ENCODE measurements at places on chromosomes 4 and X.

DNA sequence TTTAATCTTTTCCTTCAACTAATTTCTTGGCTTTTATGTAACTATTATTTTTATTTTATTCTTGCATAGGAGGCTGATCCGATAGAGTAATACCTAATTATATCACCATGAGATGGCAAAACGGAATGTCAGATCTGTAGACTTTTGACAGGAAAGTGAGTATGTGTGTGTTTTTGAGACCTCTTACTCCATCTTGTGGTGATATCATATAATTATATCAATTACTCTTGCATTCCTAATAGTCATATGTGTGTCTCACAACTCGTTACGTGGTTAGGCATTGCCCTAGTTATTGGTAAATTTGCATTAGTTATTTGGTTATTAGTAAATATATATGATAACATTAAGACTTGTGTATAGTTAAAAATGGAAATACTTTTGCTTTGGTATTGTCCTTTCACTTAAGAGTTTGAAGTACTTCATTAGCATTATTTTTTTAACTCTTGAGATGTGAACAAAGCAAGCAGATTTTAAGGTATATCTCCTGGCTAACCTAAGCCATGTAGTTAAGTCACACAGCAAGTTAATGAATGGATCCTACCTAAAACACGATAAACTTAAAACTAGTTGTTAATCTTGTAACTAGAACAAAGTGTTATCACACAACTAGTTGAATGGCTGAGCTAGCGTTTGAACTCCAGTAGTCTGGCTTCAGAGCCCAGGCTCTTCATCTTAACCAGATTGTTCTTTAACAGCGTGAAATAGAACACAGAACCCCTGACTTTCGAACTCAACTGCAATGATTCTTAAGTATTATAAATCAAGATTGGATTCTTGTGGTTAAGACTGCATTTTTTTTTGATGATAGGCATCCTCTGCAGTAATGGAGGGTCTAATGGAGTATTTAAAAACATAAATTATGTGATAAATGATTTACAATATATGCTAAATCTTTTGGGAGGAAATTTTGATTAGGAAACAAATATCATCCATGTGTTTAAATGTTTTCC, 67.1 kb downstream of the PGRMC2 start:
- DNase-seq, result no peak

- DNase-seq, result no peak
These were observed 262.2 kb downstream of the SPOCK3 start for GRCh38 chr4:166972071-166972470.

DNA sequence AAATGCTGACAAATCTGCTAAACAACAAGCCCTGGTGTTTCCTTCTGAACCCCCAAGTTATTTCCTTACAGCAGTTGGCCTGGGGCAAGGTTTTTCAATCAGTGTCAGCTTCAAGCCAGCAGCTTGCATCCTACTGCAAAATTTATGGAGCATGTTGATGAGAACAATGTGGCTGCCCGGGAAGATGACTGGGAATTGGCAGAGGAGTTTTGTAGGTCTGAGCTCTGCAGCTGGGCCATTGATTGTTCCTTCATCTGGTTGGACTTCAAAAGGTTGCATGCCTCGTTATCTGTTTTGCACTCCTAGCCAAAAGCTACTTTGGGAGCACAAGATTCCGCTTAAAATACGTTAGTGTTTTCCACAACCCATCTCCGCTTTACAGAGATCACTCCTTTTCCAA, 1030.3 kb upstream of the LCORL start:
- DNase-seq, result no peak

- DNase-seq, result no peak
These were observed 751.8 kb upstream of the POU3F4 start for GRCh38 chrX:82756272-82756671.

DNA sequence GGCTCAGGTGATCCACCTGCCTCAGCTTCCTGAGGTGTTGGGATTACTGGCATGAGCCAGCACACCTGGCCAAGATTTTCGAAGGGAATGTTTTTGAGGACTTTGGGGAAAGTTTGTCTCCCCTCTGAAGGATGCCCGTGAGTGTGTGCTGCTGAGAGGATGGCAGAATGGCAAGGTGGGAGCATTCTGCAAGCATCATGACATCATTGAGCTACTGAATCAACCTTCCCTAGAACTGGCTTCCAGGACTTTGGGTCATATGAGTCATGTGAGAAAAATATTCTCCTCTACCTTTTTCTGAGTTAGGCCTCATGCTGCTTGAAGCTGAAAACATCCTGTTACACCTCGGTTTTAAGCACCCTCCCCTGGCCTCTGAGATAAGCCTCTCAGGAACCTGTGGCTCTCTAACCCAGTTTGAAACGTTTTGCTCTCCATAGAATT, 31.0 kb downstream of the TMEM131L start:
- peak; percentile 75 for DNase-seq

- no peak for DNase-seq
These were observed 2020.0 kb upstream of the ADGRL3 start for GRCh38 chr4:59180161-59180560.

DNA sequence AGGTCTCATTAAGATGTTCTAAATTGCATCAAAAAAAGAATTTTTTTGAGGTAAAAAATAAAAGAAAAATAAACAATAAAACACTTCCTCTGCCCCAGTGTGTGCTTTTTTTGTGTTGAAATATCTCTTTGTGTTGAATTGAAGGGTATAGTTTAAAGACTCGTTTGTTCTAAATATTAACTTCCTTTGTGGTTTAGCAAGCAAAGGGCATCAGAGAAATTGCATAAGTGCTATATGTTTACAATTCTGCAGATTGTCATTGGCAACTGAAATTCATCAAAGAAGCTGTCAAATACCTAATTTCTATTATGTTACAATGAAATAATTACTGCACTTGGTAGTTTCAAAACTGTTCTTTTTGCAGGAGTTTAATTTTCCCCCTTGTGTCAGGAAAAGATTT, 260.5 kb downstream of the DKK2 start:
- DNase-seq, result no peak

- no peak for DNase-seq
These were observed 10.3 kb downstream of the PHKA2 start for GRCh38 chrX:18973527-18974192.

- DNase-seq, result peak; percentile 36
These were observed 600 bp downstream of the BEX4 start for GRCh38 chrX:103215425-103215991.

DNA sequence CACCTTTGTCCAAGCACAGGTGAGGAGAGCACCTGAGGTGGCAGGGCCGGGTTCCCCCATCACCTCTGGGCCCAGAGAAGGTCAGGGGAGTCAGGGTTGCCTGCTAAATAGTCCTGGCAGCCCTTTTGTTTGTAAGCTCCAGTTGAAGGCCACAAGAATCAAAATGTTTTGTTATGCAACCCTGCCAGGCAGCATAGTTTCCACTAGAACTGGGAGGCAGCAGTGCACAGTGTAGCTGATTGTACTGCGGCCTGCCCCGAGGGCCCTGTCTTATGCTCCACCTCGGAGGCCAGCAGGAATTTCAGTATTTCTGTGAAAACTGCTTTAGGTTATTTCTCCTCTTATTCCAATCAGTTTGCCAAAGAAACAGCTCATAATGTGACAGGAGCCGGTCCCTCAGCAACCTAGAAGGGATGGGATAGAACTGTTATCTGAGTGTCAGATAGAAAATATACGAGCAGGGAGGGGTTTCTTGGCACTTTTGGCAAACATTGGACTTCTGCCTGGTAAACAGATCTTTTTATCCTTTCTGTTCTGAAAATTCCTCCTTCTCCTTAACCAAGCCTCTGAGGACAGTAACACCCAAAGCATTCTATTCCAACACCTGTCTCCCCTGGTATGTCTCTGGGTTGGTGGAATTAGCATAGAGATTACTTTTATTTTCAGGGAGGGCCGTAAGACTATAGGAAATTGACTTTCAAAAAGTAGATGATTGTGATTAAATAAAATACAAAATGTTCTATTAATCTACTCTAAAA, 93.6 kb downstream of the LNX1 start:
- DNase-seq, result no peak

All from activated T-cell treated with anti-CD3 and anti-CD28 coated beads, Interleukin-2, amount 50 U/mL, for 72 hours (primary cell).